ENCODE measurements at places on chromosomes 3 and 15.

DNA sequence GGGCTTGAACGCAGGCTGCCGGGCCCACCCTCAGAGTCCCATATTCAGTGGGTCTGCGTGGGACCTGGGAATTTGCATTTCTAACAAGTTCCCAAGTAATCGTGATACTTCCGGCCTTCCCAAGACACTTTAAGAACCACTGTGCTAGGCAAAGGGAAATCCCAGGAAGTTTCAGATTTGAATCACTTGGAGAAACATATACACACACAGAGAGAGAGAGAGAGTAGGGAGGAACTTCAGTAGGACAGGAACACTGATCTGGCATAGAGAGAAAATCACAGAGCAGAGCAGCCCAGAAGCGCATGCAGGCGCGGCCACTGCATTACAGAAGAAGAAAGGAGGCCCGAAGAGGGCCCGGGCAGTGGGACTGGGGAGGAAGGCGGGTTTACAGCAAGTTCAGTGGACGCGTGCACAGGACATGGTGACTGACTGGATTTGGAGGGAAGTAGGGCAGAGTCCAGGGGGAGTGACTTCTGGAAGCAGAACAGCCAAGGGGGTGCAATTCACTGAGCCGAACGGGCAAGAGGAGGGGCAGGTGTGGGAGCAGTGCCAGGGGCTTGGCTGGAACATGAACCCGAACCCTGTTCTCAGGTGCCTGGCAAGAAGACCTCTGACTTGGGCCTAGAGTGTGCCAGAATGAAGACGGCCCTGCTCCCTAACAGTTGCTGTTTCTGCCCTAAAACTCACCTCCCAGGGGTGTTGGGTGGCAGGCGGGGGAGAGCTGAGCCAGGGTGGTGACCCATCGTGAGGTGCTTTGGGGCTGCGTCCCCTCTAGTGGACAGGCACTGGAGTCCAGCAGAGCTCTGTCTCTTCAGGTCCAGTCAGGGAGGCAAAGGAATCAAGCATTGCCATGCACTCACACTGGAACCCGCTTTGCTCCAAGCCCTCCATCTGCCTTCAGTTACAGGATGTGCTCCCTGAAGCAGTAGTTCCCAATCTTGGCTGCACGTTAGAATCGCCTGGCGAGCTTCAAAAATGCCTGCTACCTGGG is 101.3 kb upstream of the HES1 start:
- no peak for DNase-seq

GRCh38 chr3:114079761-114080160 is 23.2 kb downstream of the QTRT2 start:
- DNase-seq, result no peak

DNA sequence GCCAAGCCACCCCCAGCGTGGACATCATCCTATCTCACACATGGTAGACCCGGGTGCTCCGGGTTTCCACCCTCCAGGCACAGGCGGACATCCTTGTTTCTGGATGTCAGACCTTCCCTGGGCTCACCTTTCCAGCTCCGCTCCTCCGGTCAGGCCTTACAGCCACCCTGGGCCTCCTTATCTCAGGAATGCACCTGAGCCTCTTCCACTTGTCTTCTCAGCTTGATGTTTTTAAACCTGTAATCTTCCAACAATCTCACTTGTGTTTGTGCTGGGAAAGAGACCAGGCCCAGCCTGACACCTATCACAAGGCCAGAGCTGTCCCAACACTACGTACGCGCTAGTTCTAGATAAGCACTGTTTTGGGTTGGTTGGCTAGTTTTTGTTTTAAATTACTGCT is 53.9 kb downstream of the NIPA2 start:
- no peak for DNase-seq

GRCh38 chr3:152738656-152739055 is 96.3 kb upstream of the P2RY1 start:
- DNase-seq, result no peak

- no peak for DNase-seq
Measured at GRCh38 chr15:41888662-41889253, 5.1 kb downstream of the SPTBN5 start.

DNA sequence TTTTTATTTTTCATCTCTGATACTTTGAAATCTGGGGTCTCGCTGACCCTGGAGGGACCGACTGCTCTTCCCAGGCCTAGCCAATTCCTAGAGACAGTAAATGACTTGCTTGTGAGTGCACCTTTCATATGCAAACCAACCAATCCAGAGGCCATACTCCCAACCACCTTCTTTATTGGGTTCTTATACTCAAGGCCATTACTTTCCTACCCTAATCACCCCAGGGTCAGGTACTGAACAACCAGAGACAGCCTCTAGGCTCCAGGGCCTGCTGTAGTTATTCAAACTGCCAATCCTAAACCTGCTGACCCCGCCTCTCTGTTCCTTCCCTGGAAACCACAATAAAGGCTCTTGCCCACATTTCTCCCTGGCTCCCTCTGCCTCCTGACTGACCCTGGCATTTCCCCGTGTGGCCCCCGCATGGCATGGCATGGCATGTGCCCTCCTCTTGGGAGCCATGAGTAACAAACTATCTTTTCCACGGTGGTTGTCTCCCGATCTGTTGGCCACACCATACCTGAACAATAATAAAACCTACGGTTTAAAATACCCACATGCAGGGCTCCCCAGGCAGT is 42.9 kb downstream of the ADCY5 start:
- DNase-seq, result no peak

DNA sequence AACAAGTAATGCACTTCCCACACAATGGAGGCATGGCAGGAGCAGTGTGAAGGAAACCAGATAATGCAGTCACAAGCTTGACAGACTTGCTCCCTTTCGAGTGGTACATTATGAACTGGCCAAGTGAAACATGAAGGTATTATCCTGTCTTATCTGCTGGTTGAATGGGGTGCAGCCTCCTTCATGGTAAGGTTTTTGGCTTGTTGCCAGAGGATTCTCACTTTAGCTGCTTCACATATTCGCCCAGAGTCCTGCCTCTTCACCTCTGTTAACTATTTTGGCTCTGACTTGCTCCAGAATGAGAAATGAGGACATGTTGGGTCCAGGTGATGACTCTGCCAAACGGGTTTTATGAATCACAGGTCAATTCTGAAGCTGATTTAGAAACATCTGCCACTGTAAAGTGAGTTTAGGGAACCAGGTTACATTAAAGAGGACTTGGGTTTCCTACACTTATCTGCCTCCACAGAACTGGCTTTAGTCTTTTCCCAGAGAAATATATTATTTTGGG is 19.5 kb upstream of the CCDC39 start:
- DNase-seq, result no peak

GRCh38 chr15:95684693-95685115 is 645.8 kb upstream of the NR2F2 start:
- DNase-seq, result no peak

- no peak for DNase-seq
Measured at GRCh38 chr3:49399461-49399860, 12.3 kb downstream of the RHOA start.

DNA sequence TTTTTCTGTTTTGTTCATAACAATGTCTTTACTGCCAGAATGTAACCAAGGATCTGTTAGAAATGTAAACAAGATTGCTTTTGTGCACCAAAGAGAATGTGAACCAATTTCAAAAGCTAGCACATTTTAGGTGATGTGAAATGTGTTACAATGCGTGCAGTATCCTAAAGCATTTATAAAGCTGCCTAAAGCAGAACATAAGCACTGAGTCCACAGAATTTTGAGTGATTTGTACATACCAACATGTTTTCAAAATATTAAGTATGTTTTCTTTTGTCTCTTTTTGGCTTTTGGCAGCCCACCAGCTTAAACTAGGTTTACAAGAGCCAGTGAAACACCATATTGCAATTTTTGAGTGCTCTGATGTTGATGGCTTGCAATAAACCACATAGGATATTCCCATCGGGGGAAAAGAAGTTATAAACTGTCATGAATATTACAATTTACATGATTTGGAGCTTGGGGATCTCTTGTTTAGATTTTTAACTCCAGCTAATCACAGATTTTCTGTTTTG is 364.0 kb downstream of the ZIC1 start:
- DNase-seq, result no peak

GRCh38 chr3:38577371-38578080 is 72.0 kb downstream of the SCN5A start:
- DNase-seq, result no peak

DNA sequence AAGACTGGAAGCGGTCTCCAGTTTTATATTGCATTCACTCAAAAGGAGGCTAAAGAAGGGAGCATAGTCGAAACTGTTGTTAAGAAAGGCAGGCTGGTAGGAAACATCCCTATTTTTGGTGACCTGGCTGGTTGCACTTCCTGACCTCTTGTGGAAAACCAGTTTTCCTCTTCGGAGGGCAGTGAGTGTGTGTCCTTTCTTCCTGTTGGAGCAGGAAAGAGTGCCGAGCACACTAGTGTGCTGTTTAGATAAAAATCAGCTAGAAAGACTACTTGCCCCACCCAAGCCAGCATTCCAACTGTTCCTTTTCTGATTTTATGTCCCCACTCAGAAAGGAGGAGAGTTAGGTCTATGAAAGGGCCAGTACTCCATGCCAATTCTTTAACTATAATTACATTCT is 65.1 kb upstream of the CCR4 start:
- no peak for DNase-seq

DNA sequence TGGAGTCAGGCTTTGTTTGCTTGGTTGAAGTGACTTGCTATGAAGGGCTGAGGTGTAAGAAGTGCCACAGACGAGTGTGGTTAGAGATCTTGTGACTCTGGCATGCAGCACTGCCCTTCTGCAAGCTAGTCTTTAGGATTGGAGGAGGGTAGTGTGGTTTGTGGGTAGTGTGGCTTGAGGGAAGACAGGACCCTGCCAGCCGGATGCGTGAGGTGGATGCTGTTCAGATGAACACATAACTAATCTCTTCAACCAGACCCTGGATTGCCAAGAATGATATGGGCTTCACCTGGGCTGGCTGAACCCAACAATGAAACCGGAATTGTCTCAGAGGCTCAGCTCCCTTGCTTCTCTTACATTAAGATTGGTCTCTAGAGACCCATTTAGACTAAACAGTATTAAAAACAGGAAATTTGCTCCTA is 32.7 kb downstream of the STARD9 start:
- peak; percentile 9 for DNase-seq

DNA sequence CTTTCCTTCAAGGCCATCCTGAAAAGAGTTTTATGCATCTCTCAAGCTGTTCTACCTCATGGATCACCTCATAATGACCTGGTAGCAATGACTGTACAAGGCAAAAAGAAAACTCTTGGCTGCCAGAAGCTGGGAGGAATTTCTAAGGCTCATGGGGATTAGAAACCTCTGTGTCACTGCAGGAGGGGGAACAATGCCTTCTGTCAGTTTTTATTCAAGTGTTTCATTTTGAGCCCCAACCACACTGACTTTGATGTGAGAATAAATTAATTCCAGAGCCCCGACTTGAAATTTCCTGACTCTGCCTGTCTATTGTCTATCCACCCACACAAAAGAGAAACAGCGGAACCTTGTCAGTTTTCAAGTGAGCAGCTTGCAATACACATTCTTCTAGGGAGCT is 58.7 kb upstream of the MRPL3 start:
- DNase-seq, result no peak

DNA sequence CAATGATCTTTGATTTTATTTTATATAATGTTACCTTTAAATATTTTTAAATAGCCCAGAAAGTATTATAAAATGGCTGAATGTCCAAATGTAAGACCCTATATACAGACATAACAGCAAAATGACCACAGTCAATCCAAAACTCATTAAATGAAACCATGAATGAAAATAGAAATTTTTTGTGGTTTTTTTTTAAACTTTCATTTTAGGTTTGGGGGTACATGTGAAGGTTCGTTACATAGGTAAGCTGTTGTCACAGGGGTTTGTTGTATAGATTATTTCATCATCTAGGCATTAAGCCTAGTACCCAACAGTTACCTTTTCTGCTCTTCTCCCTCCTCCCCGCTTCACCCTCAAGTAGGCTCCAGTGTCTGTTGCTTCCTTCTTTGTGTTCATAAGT is 108.8 kb downstream of the FAIM start:
- DNase-seq, result no peak

- DNase-seq, result no peak
Measured at GRCh38 chr3:56903231-56903782, 101.6 kb upstream of the ARHGEF3 start.

GRCh38 chr3:12559520-12559919 is 2.6 kb downstream of the MKRN2 start:
- DNase-seq, result no peak

GRCh38 chr3:133838296-133838789 is 32.7 kb downstream of the SRPRB start:
- DNase-seq, result no peak

DNA sequence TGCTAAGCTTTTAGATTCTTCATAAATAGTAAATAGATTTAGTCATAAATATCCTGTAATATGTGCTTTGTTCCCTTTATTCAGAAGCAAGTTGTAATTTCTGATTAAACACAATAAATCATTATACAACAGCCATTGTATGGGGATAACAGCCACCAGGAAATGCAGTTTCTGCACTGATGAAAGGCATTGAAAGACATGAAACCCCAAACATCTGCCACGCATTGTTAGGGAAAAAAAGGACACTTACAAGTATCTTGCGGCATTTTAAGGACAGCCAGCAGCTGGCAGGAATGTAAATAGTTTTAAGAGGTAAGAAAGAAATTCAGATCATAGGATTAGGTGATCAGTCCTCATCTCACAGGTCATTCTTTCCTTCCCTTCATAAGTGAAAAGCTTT is 801.1 kb upstream of the LMCD1 start:
- DNase-seq, result no peak

DNA sequence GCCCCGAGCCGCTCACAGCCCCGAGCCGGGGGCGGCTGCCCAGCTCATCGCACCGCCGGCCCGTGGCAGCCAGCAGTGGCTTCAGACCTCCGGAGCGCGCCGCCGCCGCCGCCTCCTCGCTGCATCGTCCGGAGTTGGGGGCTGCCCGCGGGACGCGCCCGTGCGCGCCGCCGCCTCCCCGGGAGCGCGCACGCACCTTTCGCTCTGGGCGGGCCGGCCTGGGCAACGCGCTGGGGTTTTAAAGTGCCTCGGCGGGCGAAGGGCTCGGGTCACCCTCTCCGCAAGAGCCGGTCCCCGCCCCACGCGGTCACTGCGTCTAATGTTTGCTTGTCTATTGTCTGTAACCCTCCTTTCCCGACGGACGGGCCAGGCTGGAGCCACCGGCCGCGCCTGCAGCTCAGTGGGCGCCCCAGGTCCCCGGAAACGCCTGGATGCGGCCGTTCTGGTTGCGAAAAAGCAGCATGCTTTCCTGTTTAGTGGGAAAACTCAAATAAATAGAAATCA is at the start of gene RYK:
RYK (minus strand) TSS at position 143 of the 504 bp plus-strand sequence. CDS start 205 bp downstream, outside the sequence.
- DNase-seq, result peak; percentile 64

DNA sequence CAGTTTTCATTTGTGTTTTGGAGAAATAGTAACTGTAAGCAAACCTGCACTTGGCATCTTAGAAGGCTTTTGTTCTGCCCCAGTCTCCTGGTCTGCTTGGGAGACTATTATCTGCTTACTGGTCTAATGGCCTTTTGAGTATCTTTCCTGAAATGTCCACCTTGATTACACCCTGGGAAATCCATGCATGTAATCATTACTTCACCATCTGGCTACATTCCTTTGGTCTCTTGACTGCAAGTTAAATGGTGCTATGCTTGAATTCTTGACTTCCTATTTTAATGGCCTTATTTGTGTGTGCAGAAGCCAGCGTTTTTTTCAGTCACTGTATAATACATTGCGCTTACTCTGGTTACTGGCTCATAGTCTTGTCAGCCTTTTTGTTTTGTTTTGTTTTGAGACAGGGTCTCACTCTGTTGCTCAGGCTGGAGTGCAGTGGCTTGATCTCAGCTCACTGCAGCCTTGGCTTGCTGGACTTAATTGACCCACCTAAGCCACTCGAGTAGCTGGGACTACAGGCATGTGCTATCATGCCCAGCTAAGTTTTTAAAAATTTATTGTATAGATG is 30.0 kb downstream of the CHD2 start:
- no peak for DNase-seq
